ENCODE measurements at places on chromosomes 3 and 15. TPM values are rescaled to one million over a fixed set of nuclear protein-coding genes. Genes with fewer than 3 reads are reported as not detected.

LMAN1L gene
- total RNA-seq: not detected

SST gene
- total RNA-seq: not detected

SLC22A13 gene
- 0.26 TPM for total RNA-seq

RBP2 gene
- total RNA-seq: not detected

C3orf20 gene
- total RNA-seq: not detected

HTR3E gene
- total RNA-seq: not detected

FSD2 gene
- total RNA-seq: not detected

HRG gene
- not detected for total RNA-seq

ACAN gene
- total RNA-seq: not detected

GOLGA8G gene
- total RNA-seq: not detected

VGLL3 gene
- 0.31 TPM for total RNA-seq

DNA sequence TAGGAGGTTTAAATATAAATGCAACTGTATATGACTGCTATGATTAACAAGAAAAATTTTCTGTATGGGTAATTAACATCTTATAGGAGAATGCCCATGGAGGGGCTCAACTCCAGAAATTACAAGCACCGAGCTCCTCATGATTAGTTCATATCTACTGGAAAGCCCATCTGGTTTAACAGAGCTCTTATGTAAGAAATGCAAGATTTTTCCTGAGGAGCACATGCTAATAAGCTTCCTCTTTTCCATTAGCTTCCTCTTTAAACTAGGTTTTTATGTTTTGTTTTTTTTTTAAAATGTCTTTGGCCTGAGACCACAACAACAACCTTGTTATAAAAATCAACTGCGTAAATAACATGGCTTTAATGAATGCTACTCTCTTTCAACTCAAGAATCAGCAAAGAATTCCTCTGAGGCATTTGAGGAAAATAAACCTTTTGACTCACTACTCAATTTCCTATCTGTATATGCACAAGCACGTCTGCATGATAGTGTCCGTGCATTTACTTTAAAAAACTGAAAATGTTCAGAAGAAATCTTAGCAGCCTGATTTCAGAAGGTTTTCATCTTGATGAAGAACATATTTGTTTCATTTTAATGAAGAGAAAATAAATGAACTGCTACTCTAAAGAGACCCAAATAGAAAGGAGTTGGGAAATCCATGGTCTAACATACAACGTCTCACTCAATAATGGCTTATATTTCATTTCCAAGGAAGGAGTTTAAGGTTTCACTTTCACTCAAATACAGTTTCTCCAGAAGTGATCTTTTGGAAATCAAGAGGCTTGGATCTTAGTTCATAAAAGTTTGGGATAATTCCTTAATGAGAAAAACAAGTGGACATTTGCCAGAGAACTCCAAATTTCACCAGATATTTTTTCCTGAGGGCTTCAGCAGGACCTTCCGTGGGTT lies 180.8 kb downstream of the KCNAB1 start:
- no peak for DNase-seq

GRCh38 chr15:66039117-66039871 lies 170.0 kb downstream of the RAB11A start:
- no peak for DNase-seq

- no peak for DNase-seq
Observed at GRCh38 chr3:197542741-197543454, 12.9 kb downstream of the BDH1 start.

- peak; percentile 31 for DNase-seq
Observed at GRCh38 chr3:39668420-39668819, 141.0 kb upstream of the MYRIP start.

DNA sequence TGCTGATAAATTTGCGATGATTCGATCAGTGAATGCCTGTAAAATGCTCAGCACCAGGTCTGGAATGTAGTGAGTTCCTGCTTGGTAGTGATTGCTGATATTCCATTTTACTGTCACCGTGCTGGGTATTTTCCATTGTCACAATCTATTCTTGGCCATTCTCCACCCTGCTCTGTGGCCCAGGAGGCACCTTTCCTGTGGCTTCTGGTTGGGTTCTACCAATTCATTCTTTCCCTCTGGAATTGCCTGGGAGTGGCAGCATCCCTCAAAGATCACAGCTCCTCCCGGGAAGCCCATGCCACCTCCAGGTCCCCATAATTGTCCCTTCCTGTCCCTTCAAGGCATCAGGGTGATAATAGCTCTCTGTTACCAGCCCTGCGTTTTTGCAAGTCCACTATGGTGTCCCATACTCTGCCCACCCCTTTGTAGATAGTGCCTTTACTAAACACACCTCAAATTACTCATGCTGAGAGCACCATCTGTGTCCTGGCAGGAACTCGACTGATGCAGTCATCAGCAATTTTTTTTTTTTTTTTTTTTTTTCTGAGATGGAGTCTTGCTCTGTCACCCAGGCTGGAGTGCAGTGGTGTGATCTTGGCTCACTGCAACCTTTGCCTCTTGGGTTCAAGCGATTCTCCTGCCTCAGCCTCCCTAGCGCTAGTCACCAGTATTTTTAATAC lies 177.8 kb upstream of the PROK2 start:
- no peak for DNase-seq

DNA sequence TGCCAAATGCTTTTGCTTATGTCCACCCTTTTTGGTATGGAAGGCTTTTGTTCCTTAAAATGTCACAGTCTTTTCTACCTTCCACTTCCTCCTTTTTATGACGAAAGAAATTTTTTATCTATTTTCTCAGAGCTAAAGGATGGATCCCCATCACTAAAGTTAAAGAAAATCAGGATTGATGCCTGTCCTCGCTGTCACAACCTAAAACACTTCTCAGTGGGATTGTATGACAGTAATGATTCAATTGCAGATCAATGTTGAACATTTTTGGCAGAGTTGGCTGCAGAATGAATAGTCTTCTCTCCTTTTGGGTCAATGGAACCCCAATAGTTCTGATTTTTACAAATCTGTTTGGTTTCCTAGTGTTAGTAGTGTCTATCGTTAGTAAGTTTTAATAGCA lies 549.8 kb upstream of the ROBO2 start:
- DNase-seq: no peak

DNA sequence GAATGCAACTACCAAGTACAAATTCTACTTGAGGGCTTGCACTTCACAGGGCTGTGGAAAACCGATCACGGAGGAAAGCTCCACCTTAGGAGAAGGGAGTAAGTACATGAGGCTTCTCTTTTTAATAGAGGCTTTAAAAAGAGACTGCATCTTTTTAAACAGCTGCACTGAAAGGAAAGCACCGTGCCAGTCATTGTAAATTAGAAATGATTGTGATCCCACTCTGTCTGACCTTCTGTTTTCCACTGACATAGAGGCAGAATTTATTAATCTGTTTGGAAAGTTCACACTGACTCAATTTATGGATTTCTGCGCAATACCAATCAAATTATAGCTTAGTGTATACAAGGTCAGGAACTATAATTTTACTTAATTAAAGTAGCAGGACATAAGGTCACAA lies 198.2 kb downstream of the CHL1 start:
- DNase-seq: no peak

DNA sequence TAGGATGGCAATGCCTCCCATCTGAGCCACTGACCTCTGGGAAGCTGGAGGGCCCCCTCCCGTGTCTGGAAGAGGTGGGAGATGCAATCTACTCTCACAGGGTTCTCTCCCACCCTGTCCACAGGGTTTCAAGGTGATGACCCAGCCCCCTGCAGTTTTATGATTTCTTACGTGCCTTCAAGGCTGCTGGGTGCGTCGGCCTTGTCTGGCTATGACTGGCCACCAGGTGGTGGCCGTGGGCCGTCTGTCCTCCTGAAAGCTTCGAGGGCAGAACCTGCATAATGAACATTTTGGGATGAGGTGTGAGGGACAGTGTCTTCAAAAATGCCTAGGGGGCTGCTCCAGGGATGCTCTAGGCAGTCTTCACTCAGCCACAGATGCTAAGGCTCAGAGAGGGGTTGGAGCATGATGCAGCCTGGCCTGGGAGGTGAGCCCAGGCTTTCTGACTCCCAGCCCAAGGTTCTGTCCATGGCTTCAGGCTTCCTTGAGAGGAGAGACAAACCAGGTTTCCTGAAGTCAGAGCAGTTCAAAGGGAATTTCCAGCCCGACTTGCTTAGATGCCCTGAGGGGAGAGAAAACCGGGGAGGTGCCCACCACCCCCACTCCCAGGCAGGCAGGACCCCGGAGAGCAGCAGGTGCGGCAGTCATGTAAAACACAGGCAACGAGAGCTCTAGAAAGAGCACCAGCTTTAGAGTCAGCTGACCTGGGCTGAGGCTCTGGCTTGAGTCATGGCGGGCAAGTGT lies 18.7 kb downstream of the ISG20 start:
- peak; percentile 63 for DNase-seq

DNA sequence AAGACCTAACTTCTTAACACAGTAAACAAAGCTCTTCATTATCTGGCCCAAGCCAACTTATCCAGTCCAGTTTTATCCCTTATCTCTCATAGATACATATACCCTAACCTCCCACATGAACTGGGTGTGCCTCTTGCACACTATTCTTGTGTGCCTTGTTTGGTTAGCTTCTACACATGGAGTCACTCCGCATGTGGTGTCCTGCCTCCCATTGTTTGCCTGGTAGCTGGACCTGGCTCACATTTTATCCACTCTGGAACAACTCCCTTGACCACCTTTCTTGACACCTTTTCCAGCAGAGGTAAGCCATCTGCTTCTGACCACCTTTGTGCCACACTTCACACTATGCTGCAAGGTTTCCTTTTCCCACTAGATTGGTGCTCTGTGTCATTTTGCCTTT lies 15.2 kb downstream of the TIPARP start:
- no peak for DNase-seq

GRCh38 chr15:89171136-89172072 lies 50.0 kb downstream of the RLBP1 start:
- DNase-seq: peak; percentile 92

- DNase-seq: no peak
Observed at GRCh38 chr3:40308725-40309417, 636 bp upstream of the EIF1B start.

- DNase-seq: no peak
Observed at GRCh38 chr3:158402590-158402989, 168.4 kb upstream of the MLF1 start.

DNA sequence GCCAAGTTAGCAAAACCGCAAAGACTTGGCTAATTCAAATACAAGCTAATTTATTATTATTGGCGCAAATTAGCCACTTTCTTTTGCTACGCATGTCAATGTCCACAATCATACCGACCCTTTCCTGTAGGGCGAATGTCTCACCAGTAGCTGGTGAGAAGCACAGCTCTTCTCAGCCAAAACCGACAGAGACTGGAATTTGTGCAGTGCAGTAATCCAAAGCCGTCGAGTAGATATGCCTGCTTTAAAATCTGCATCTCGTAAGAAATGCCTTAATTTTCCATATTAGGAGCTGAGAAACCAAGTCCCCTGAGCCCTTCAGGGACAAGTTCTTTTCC lies 614 bp upstream of the MINDY2 start:
- DNase-seq: peak; percentile 84

DNA sequence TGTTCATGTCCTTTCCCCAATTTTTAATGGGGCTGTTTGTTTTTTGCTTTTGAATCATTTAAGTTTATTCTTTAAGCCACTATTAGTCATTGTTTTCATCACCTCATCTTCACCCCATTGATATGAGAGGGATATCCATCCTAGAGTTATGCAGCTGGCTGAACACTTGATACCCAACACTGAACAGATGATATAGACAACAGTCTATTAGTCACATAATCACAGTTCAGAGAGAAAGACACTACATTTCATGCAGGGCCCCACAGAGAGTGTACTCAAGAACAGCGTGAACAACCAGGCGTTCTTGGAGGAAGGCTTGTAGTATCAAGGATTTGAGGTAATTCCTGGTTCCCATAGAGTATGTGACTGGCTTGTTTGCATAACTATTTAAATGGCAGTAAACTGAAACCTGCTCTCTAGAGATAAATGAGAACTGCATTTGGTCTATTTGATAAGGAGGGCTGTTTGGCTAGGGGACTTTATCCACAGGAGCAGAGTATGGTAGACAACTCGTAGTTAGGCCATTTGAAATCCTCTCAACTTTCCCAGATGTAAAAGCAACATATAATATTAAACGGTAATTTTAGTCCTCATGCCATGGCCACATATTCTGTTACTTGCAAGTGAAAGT lies 618.7 kb downstream of the SI start:
- DNase-seq: no peak

- DNase-seq: no peak
Observed at GRCh38 chr3:49813497-49814174, at the start of gene UBA7. TSS of gene UBA7 (minus strand) at chr3:49813953. CDS start at chr3:49813787, 166 bp downstream.

GRCh38 chr15:59282515-59283337 lies 76.1 kb downstream of the LDHAL6B start:
- DNase-seq: no peak

DNA sequence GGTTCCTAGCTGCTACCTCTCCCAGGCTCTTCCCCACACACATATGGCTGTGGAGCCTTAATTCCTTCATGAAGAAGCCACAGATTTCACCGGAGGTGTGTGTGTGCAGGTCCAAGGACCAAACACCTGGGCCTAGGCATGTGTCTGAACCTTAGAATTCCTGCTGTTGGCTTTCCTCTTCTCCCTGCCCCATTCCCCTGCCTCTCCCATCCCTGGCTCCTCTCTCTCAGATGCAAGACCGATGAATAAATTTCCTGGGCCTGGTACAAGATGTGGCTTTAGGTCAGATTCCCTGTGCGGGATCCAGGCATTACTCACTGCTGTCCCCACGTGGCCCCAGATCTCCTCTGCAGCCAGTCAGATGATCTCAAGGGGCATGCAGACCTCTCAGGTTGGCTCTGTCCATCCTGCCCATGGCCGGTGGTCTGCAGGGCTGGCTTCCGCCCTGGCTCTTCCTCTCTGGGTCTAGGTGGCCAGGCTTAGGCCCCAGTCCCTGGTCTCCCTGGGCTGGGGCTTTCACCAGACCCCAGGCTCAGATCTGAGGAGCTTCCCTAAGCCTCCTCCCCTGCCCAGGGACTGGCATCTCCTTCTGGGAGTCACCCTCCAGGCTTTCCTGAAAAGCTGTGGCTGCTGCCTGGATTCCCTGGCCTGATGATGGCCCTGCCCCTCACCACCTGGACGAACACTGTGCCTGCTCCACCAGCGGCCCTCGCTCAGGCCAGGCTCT lies 20.5 kb downstream of the CCR9 start:
- DNase-seq: peak; percentile 23

DNA sequence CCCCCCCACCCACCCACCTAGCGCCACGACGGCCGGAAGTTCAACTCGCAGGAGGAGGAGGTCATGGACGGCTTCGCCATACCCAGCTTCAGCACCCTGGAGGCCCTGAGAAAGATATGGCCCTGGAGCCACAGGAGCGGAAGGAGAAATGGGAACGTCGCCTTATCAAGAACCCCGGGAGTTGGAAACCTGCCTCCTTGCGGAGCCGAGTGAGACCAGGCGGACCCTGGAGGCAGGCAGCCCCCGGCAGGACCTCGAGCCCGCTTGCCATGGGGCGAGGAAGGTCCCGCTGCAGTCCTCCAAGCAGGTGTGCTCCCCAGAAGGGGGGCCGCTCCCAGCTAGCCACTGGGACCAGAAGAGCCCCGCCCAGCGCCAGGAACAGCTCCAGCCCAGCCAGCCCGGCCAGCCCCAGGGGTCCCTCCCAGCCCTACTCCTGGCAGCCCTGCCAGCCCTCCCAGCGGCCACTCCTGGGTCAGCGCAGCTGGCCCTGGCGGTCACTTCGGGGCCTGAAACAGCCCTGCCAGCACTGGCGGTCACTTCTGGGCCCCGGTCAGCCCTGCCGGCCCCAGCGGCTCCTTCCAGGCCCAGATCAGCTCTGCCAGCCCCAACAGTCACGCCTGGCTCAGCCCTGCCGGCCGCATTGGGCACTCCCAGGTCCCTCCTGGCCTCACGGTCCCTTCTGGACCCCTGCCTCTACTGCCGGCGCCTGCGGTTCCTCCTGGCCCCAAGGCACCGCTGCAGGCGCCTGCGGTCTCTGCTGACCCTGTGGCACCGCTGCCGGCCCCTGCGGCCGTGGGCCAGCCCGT lies 10.3 kb upstream of the ROPN1B start:
- no peak for DNase-seq

All from HT-29 (cell line).